ENCODE measurements at places on chromosomes 5 and 9. TPM values are rescaled to one million over a fixed set of nuclear protein-coding genes. Genes with fewer than 3 reads are reported as not detected.

Gene DIPK1B
- 2.2 TPM for total RNA-seq

Gene IFNK
- total RNA-seq: not detected

Gene KCNV2
- total RNA-seq: not detected

Gene FOXI1
- not detected for total RNA-seq

Gene SLC6A7
- not detected for total RNA-seq

All from smooth muscle cell of trachea (primary cell).